ENCODE measurements at places on chromosomes 16 and 17. TPM values are rescaled to one million over a fixed set of nuclear protein-coding genes. Genes with fewer than 3 reads are reported as not detected.

GRCh38 chr16:77299395-77299794 is 100.2 kb downstream of the SYCE1L start:
- DNase-seq, result no peak

DNA sequence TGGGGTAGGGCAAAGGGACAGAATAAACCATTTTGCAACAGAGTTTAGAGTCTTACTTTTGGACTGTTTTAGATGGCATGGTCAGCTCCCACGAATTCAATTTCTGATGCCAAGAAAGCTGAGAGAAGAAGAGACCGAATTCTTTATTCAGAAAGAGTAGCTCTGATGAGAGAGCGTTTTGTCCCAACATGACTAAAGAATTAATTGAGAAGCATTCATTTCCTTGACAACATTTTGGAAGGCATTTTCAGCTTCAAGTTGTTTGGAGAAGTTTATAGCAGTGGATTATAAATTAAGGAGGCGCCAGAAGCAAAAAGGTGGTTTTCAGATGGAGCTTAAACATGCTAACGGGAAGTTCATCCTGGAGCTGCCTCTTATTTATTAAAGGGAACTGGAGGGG is 12.2 kb downstream of the GAN start:
- DNase-seq, result no peak

C1QTNF8 gene
- not detected for polyA plus RNA-seq

DNA sequence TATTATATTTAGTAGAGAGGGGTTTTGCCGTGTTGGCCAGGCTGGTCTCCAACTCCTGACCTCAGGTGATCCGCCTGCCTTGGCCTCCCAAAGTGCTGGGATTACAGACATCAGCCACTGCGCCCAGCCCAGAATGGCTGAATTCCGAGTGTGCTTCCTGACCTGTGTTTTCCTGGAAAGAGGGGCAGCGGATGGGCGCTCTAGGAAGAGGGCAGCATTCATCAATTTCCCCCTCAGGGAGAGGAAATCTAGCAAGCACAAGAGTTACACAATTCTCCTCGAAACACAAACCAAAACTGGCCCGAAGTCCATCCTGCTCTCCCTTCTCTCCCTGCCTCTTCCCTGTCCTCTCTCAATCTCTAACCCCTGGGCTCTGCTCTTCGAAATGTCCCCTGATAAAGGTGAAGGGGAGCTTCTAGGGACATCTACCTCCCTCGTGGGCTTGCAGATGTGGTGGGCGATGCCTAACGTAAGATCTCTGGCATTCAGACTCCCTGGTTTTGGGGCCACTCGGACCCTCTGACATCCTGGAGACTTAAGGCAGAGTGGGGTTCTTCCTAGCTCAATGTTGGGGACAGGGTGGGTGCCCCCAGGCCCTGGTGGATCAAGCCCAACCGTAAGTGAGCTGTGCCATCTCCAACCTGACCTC is 1.0 kb downstream of the IL27 start:
- DNase-seq, result no peak

GRCh38 chr17:47218896-47219430 is 9.8 kb downstream of the MYL4 start:
- DNase-seq, result no peak

GRCh38 chr17:76889323-76889722 is 21.1 kb downstream of the MGAT5B start:
- DNase-seq, result no peak

KDM6B gene
- polyA plus RNA-seq, result 3.9 TPM
